ENCODE measurements at places on chromosomes 5 and 9. TPM values are rescaled to one million over a fixed set of nuclear protein-coding genes. Genes with fewer than 3 reads are reported as not detected.

GLRA1 gene
- total RNA-seq: not detected

DPYSL3 gene
- 16.2 TPM for total RNA-seq

TARS1 gene
- 132 TPM for total RNA-seq

TMEM38B gene
- 17.4 TPM for total RNA-seq

MAMDC2 gene
- 0.43 TPM for total RNA-seq

FAM81B gene
- total RNA-seq: not detected

ANKRD31 gene
- total RNA-seq: 0.06 TPM

ARHGEF39 gene
- total RNA-seq: 18.0 TPM

SEC61B gene
- 333 TPM for total RNA-seq

WDR31 gene
- 1.3 TPM for total RNA-seq
